ENCODE measurements at places on chromosomes 13 and 19. TPM values are rescaled to one million over a fixed set of nuclear protein-coding genes. Genes with fewer than 3 reads are reported as not detected.

GRCh38 chr19:45507872-45508416 lies 665 bp downstream of the VASP start:
- H3K4me3 ChIP-seq, result peak overlapping the region; percentile 74
- DNase-seq, result peak; percentile 49
- H3K36me3 ChIP-seq, result no peaks in the 10 kb centered on the region
- peak overlapping the region; percentile 83 for H3K27ac ChIP-seq
- H3K27me3 ChIP-seq, result no peaks in the 10 kb centered on the region

- peaks cover 3% of the 10 kb centered on the region for H3K4me1 ChIP-seq
- no peaks in the 10 kb centered on the region for H3K27me3 ChIP-seq
- no peak overlapping the region for H3K4me3 ChIP-seq
- H3K27ac ChIP-seq, result no peak overlapping the region
Measured at GRCh38 chr19:30376272-30376671, 4.1 kb downstream of the ZNF536 start.

DNA sequence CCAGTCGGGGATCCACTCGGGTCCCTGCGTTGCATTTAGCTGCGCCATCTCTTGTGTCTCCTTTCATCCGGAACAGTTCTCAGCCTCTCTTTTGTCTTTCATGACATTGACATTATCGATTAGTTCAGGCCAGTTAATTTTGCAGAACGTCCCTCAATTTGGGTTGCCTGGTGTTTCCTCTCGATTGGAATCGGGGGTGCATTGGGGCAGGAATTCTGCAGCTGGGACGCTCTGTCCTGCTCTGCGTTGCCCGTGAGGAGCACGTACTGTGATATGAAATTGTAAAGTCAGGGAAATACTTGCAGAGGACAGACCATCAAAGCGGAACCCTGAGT lies 22.4 kb downstream of the MARK4 start:
- DNase-seq, result no peak
- H3K27ac ChIP-seq, result no peak overlapping the region
- no peak overlapping the region for H3K4me3 ChIP-seq

The ICAM4 gene
- 0.41 TPM for total RNA-seq

The RFPL4AL1 gene
- not detected for total RNA-seq

The LYPD4 gene
- not detected for total RNA-seq

The PSG3 gene
- not detected for total RNA-seq

The LGALS14 gene
- total RNA-seq, result not detected

The ATP4B gene
- not detected for total RNA-seq

All from uterus (tissue), 4 donors.